ENCODE measurements at places on chromosomes 12 and 14.

DNA sequence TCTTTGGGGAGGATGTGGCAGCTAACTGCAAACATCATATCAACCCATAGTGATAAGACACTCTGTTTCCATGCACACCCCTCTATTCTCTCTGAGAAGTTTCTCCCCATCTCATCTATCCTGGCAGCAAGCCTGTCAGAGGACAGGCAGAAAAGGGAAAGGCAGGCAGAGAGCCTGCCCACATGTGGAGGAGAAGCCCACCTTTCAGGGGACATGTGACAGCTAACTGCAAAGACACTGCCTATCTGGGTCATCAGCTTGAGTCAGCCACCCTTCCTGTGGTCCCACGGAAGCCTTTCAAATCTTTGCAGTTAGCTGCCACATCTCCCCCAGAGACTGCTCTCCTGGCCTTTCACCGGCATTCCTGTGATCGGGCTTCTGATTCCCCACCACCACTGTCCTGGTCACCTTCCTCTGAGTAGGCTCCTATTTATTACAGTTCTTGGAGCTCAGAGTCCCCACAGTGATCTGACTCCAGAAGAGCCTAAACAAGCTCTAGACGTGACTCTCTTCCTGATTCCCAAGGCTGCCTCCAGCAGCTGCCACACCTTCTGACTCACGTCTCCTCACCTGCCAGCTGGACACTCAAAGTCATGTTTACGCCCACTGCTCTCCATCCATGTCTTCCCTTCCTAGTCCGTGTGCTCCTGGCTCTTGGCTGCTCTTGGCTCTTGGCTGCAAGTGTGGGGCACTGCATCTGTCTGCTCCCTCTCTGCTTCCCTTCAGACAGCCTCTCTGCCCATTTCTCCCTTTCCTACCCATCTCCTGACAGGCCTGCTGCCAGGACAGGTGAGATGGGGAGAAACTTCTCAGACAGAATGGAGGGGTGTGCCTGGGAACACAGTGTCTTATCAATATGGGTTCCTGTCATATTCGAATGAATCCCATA lies 7.5 kb upstream of the KRT1 start:
- DNase-seq, result no peak

DNA sequence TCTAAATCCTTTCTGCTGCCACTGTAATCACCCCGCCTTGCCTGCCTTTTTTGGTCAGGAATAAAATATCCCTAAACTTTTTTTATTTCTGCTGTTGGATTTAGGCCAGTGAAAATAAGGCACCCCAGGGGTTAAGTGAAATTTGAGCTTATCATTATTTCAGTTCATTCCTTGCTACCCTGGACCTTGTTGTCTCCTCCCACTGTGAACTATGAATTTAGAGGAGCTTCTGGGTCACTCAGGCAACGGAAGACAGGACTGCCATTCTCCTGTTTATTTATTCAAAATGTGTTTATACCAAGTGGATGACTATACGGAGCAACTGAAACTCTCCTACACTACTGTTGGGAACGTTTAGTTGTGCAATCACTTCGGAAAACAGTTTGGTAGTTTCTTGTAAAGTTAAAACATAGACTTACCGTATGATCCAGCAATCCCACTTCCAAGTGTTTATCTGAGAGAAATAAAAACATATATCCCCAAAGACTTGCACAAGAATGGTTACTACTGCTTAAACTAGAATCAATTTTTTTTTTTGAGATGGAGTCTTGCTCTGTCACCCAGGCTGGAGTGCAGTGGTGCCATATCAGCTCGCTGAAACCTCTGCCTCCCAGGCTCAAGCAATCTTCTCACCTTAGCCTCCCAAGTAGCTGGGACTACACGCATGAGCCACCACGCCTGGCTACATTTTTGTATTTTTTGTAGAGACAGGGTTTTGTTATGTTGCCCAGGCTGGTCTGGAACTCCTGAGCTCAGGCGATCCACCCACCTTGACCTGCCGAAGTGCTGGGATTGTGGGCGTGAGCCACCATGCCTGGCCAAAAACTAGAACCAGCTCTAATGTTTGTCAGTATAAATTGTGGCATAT lies 2.3 kb upstream of the TRAFD1 start:
- DNase-seq, result no peak

GRCh38 chr14:99271221-99271941 lies 616 bp downstream of the BCL11B start:
- DNase-seq, result no peak

GRCh38 chr12:107891967-107892366 lies 117.5 kb downstream of the ASCL4 start:
- no peak for DNase-seq

- no peak for DNase-seq
Observed at GRCh38 chr12:30622509-30622908, 73.2 kb downstream of the IPO8 start.

GRCh38 chr14:71621276-71621675 lies 311.0 kb upstream of the RGS6 start:
- DNase-seq, result no peak

- no peak for DNase-seq
Observed at GRCh38 chr12:68557011-68557730, 53.5 kb upstream of the RAP1B start.

- DNase-seq, result no peak
Observed at GRCh38 chr12:63305901-63306875, 155.2 kb upstream of the AVPR1A start.

DNA sequence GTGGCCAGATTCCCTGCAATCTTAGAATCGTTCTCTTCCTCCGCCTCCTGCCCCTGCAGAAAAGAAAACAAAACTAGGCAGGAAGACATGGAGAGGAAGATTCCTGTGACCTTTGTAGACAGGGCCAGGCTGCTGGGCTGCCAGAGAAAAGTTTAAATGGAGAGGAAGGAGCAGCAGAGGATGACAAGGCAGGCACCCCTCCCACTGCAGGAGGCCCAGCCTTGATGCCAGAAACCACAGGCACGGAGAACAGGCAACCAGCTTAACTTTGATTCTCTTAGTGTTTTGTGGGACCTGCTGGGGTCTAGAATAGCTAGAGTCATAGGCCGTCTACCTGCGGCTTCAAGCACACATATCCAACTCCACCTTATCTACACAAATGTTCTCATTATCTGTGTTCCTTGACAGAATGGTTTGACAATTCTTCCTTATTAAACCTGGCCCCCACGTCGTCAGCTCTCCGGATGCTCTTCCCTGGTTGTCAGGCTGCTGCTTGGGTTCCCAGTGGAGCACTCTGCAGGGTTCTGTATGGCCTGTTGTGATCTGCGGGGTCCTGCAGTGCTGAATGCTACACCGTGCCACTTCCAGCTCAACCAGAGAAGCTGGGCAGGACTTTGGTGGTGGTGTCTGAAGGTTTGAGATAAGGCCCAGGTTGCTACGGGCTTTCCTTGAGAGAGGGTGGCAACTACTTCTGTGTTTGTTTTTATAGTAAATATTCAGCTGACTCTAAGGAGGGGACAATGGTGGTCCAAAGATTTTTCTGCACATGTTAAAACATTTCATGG lies 609.5 kb downstream of the AACS start:
- no peak for DNase-seq

DNA sequence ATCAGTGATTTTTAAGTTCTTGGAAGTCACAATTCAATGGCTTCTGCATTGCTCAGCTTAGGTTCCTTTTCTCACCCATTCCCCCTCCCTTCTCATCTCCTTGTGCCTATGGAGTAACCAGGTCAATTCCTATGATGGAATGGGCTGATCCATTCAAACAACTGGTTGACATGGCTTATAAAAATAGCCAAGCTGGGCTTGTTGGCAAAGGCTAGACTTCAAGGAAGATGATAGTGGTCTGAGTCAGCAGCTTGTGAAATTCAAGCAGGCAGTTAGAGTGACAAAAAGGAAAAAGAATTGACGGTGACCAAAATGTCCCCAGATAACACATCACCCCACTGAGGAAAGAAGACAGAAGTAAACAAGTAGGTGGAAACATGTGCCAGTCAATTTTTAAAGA lies 119.9 kb upstream of the PCED1B start:
- no peak for DNase-seq

DNA sequence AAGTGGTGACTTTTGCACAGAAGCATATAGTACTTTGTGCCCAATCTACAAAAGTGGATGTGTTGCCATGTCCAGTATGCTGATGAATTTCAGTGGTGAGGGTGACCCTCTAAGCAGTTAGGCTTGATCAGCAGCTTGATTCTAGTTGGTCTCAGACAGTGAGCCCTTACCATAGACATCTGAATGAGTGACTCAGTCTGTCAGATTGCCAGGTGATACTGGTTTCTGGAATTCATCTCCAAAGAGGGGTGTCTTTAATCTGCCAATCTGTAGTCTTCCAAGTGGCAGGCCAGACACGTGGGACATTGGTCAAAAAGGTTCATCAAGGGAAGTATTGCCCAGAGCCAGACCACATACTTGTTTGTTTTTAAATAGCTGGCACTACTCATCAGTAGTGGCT lies 187.4 kb upstream of the SLC16A7 start:
- no peak for DNase-seq

DNA sequence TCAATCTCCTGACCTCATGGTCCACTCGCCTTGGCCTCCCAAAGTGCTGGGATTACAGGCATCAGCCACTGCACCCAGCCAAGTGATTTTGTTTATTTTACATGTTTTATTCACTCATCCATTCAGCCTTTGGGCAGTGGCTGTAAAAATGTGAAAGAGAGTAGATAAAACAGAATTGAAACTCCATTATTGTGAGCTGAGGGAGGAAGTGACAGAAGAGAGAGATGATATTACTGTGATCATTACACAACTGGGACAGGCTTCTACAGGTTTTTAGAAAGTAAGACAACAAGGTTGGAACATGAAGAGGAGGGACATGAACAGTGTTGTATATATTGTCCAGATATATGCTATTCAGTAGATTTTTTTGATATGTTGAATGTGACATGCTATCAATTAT lies 25.0 kb downstream of the CREBL2 start:
- DNase-seq, result no peak

- no peak for DNase-seq
Observed at GRCh38 chr12:52073531-52074381, 4.0 kb downstream of the ATG101 start.

- no peak for DNase-seq
Observed at GRCh38 chr12:12927211-12928079, 24.5 kb downstream of the GPRC5D start.

DNA sequence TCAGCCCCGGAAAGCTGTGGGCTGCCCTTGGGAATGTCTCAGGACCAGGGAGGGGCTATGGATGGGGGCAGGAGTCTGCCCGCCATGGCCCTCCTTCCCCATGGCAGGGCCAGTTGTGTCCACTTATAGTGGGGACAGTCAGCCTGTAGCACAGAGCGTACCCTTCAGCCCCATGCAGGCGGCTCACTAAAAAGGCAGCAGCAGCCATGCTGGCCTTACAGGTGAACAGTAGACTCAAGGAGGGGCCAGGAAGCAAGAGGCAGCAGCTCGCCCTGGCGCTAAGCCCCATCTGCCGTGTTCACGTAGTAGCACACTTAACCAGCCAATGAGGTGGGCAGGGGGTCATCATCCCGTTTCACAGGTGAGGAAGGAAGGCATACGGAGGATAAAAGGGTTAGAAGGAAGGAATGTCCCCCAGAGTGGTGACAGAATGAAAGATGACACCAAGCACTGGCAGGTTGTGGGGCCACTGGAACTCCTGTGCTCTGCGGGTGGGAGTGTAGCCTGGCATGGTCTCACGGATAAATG lies 52.7 kb downstream of the FAM222A start:
- no peak for DNase-seq

GRCh38 chr12:111410431-111411184 lies 4.9 kb downstream of the SH2B3 start:
- no peak for DNase-seq

DNA sequence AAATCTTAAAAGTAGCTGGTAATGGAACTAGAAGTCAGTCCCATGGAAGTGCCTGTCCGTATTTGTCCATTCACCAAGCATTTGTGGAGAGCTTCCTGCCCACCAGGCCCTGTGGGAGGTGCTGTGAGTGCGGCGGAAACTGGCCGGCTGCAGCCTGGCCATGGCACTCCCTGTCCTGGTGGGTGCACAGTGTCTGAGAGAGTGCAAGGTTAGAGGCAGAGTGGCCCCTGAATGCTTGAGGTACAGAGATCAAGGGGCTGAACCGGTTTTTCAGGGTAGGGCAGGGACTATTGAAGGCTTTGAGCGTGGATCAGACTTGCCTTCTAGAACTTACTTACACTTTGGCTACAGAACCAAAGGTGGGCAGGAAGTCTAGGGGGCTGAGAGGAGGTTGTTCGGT lies 92.9 kb downstream of the ESR2 start:
- DNase-seq, result no peak

GRCh38 chr12:10260927-10261326 lies 46.7 kb upstream of the KLRD1 start:
- no peak for DNase-seq

DNA sequence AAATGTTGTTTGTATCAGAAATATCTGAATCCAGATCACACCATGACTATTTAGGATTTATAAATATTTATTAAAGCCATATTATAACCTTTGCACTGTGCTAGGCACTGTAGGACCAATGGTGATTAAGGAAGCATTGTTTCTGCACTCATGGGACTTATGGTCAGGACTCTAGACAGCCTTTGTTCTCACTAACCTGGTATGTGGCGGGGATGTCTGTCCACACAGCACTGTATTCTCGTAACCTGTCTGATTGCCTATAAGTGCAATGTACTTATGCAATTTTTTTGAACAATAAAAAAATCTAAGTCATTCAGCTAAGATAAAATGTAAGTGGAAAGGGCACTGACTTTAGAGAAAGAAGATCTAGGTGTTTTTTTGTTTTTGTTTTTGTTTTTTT lies 6.7 kb upstream of the SSPN start:
- DNase-seq, result no peak

DNA sequence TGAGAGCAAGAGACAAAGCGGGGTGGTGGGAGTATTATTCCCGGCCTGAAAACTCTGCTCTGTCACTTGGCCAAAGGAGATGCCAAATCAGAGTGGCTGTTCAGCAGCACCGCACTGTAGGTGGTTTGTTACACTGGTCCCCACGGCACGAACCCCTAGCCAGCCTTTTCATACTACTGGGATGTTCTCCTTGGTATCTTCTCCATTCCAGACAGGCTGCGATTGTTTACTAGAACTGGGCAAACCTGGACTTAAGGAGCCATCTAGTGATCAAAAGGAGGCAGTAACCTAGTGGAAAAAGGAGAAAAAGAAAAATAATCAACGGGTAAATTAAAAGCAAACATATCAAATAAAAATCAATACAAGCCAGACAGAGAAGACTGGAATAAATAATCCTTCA lies 58.9 kb upstream of the TMTC2 start:
- DNase-seq, result no peak

- no peak for DNase-seq
Observed at GRCh38 chr12:132566516-132567131, 43.8 kb downstream of the LRCOL1 start.

DNA sequence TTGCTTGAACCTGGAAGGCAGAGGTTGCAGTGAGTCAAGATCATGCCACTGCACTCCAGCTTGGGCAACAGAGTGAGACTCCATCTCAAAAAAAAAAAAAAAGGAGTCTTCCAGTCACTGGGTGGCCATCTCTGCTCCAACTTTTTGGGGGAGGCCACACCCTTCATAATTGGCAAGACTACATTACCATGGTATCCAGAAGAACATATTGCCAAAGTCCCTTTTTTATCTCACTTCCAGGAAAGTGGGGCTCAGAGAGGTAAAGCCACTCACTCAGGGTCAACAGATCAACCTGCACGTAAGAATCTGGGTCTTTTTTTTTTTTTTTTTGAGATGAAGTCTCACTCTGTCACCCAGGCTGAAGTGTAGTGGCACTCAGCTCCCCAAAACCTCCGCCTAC lies 5.0 kb upstream of the CD63 start:
- DNase-seq, result no peak

Data from cortex of kidney (tissue), 1 donor.